A549 treated with AZD2906 at 1 μM for 4 hours (cell line): ENCODE measurements at places on chromosomes 6 and 20. TPM values are rescaled to one million over a fixed set of nuclear protein-coding genes. Genes with fewer than 3 reads are reported as not detected.

The XRN2 gene
- 86.7 to 116 TPM (median 92.9 TPM) in 5 replicates for total RNA-seq

The CTCFL gene
- 0.02 TPM in 2 of 5 replicates, not detected in the others for total RNA-seq

The DAAM2 gene
- 0.10 to 0.25 TPM (median 0.22 TPM) in 5 replicates for total RNA-seq

The TMEM74B gene
- 2.3 to 4.2 TPM (median 3.9 TPM) in 5 replicates for total RNA-seq

The LY6G5C gene
- 1.2 to 1.7 TPM (median 1.4 TPM) in 5 replicates for total RNA-seq

The DYNLT2 gene
- total RNA-seq = 0.45 to 0.63 TPM (median 0.49 TPM) in 5 replicates

The TSHZ2 gene
- not detected in 5 replicates for total RNA-seq

The OR2B6 gene
- 0.10 TPM in 1 of 5 replicates, not detected in the others for total RNA-seq

The GHRH gene
- not detected in 5 replicates for total RNA-seq

The OR12D3 gene
- total RNA-seq = not detected in 5 replicates

The FUT9 gene
- total RNA-seq = not detected in 5 replicates

The GTSF1L gene
- total RNA-seq = not detected in 5 replicates

The CDC40 gene
- 6.5 to 10.2 TPM (median 7.7 TPM) in 5 replicates for total RNA-seq

The SCUBE3 gene
- 0.04 to 0.06 TPM (median 0.05 TPM) in 5 replicates for total RNA-seq

The ADGRF4 gene
- 15.2 to 18.7 TPM (median 16.9 TPM) in 5 replicates for total RNA-seq

The COL20A1 gene
- 0.34 to 1.1 TPM (median 0.67 TPM) in 5 replicates for total RNA-seq

The TNFRSF21 gene
- total RNA-seq = 11.7 to 14.9 TPM (median 13.3 TPM) in 5 replicates

The EDN1 gene
- total RNA-seq = 37.5 to 43.6 TPM (median 39.0 TPM) in 5 replicates

The TREM1 gene
- total RNA-seq = 0.09 to 0.33 TPM (median 0.16 TPM) in 5 replicates

The SLC17A4 gene
- not detected in 5 replicates for total RNA-seq

The SCRT2 gene
- 0.02 TPM in 1 of 5 replicates, not detected in the others for total RNA-seq

The HSPA12B gene
- total RNA-seq = 0.40 to 0.77 TPM (median 0.60 TPM) in 5 replicates

The NFATC2 gene
- total RNA-seq = 7.4 to 8.9 TPM (median 8.4 TPM) in 5 replicates

The CST5 gene
- not detected in 5 replicates for total RNA-seq

The RSPH9 gene
- 0.15 to 0.27 TPM (median 0.17 TPM) in 5 replicates for total RNA-seq

The OVOL2 gene
- total RNA-seq = 0.21 to 0.46 TPM (median 0.38 TPM) in 5 replicates

The GFOD1 gene
- 1.1 to 1.5 TPM (median 1.4 TPM) in 5 replicates for total RNA-seq

The DLL1 gene
- 0.14 to 0.37 TPM (median 0.23 TPM) in 5 replicates for total RNA-seq

The INSM1 gene
- not detected in 5 replicates for total RNA-seq

The FGD2 gene
- total RNA-seq = not detected in 5 replicates

The RBCK1 gene
- 108 to 152 TPM (median 145 TPM) in 5 replicates for total RNA-seq

The ACSS1 gene
- total RNA-seq = 15.2 to 21.8 TPM (median 18.5 TPM) in 5 replicates

The STX7 gene
- total RNA-seq = 19.9 to 28.5 TPM (median 22.7 TPM) in 5 replicates

The RHAG gene
- total RNA-seq = 0.05 to 0.06 TPM in 2 of 5 replicates, not detected in the others

The DLK2 gene
- total RNA-seq = 5.6 to 9.0 TPM (median 8.9 TPM) in 5 replicates

The NRM gene
- 21.7 to 28.7 TPM (median 27.9 TPM) in 5 replicates for total RNA-seq

The DCBLD1 gene
- total RNA-seq = 22.4 to 26.3 TPM (median 24.5 TPM) in 5 replicates

The FITM2 gene
- 8.4 to 10.3 TPM (median 9.7 TPM) in 5 replicates for total RNA-seq

The MEP1A gene
- not detected in 5 replicates for total RNA-seq

The KCNK16 gene
- not detected in 5 replicates for total RNA-seq

The SLC25A27 gene
- 0.12 to 0.59 TPM (median 0.40 TPM) in 5 replicates for total RNA-seq

The BNIP5 gene
- total RNA-seq = 0.02 to 0.05 TPM (median 0.02 TPM) in 4 of 5 replicates, not detected in the other

The NR2E1 gene
- total RNA-seq = 0.05 TPM in 2 of 5 replicates, not detected in the others

The WFDC10B gene
- total RNA-seq = not detected in 5 replicates

The C6orf58 gene
- 0.07 to 0.18 TPM (median 0.13 TPM) in 5 replicates for total RNA-seq

The TAP1 gene
- 32.0 to 36.9 TPM (median 34.0 TPM) in 5 replicates for total RNA-seq
